ENCODE measurements at places on chromosomes 2 and 18. TPM values are rescaled to one million over a fixed set of nuclear protein-coding genes. Genes with fewer than 3 reads are reported as not detected.

- no peak for DNase-seq
Observed at GRCh38 chr2:67663776-67664175, 266.6 kb downstream of the ETAA1 start.

DNA sequence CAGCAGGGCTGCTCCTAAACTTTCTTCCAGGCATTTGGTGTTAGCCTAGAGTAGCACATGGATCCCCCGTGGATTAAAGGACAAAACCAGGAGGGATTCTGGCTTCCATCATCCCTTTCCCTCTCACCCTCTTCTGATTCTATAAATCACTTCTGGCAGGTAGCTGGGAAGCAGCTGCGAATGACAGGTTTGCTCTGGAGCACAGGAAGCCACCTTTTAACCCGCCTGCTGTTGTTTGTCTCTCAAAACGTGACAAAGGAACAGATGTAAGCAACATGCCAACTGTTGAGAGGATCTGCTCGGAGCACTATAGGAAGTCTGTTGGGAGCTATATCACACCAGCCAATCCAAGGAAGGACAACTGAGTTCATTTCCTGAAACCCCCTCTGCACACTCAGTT lies 101.9 kb downstream of the ACTR2 start:
- DNase-seq = no peak

DNA sequence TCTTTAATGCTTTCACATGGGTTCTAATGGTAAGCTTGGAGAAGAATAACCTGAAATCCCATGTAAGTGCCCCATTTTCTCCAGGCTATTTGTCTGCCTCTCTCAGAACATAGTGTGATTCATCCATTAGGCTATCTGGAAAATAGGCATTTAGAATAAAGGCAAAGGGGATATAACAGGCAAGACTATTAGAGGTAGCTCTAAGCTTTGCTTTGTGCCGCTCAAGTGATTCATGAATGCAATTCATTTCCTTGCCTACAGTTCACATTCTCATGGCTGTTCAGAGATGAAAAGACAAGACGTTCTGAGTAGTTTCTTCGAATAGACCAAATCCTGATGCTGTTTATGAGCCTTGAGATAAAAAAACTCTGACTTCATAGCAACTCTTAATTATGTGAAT lies 101.7 kb downstream of the ANKRD44 start:
- no peak for DNase-seq

- no peak for DNase-seq
Observed at GRCh38 chr2:100482741-100483140, 12.5 kb downstream of the NMS start.

GRCh38 chr2:29987146-29987545 lies 65.8 kb upstream of the ALK start:
- no peak for DNase-seq

DNA sequence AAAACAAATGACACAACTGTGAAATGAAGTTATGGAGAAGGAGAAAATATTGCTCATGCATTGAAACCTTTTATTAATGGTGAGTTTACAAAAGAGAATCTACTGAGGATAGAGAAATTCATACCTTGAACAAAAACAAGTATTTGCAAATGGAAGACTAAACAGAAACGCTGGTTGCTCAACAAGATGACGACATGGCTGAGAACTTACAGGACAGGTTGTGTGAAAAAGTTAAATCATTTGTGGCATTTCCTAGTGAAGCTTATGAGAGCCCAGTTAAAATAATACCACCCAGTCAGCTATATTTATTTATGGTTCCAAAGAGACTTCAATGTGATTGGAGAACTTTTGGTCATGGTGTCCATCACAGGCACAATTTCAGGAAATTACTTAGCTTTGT lies 148.6 kb upstream of the PKDCC start:
- DNase-seq = no peak

- no peak for DNase-seq
Observed at GRCh38 chr18:62877411-62878221, 162.3 kb downstream of the PHLPP1 start.

GRCh38 chr2:66888246-66888645 lies 453.3 kb downstream of the MEIS1 start:
- DNase-seq = no peak

DNA sequence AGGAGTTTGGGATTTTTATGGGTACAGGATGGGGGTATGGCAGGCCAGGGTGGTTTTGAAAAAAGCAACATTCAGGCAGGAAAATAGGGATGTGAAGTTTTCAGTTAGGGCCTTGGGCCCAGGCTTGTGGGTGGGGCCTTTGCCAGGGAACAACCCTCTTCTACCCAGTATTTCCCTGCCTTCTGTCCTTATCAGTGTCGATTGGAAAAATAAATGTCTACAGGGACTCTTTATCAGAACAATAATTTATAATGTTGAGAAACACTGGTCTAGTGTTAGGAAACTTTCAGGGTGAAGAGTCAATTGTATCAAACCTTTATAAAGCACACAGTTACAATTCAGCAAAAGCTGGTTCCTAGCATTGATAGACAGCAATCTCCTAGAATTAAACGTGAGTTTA lies 214.1 kb upstream of the NABP1 start:
- no peak for DNase-seq

The NCL gene
- total RNA-seq = 522 TPM

The DPYSL5 gene
- total RNA-seq = 0.39 TPM

All from psoas muscle (tissue), 8 donors.